Stimulated activated CD8-positive, alpha-beta memory T cell treated with anti-CD3 and anti-CD28 coated beads, Interleukin-4, amount 100 ng/mL, for 1 hour (primary cell): ENCODE measurements at places on chromosomes 5 and 9.

GRCh38 chr9:94706922-94707321, 19.6 kb upstream of the AOPEP start:
- no peak for DNase-seq

DNA sequence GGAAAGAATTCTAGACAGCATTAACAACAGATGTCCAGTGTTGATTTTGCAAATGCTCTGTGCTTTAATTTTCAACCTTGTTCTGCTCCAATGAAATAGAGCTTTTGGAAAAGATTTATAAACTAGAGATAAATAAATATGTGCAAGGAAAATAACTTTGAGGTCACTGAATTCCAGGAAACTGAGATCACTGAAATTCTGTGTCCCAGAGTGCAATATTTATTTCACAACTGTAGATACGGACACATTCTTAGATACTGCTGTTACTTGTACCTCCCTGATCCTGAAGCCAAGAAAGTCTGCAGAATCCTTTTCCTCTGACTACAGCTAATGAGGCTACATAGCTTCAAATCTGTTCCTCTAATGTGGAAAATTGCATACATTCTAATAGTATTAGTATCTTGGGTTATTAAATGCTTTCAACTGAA, 222.9 kb downstream of the DOCK8 start:
- no peak for DNase-seq

DNA sequence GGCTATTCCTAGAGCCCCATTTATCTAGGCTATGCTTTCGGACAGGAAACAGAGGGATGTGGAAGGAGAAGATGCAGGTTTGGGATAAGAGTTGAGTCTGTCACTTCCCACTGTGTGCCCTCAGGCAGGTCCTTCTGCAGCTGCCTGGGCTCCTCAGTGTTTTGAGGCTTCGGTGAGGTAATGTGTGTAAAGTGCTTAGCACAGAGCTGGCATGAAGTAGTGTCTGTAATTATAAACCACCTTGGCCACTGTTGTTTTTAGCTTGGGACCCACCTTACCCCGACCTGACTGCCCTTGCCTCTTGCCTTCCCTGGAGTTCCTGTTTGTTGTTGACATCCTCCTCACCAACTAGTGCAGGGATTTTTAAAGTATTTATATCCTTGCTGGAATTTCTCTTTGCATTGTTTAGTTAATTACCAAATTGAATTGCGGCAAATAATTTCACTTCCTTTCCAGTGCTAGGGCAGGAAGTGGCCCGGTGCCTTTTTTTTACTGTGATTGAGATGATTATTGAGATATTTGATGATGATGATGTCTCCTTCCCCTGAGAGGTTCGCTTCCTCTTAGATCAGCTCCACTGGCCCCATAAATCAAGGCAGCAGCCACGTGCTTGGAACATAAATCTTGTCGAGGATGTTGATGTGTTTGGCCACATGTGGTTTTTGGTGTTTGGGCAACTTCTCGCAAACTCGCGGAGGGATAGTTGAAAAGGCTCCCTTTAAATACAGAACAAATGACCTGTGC, 38.3 kb upstream of the DAB2IP start:
- no peak for DNase-seq

GRCh38 chr5:170694911-170695310, 88.6 kb upstream of the GABRP start:
- no peak for DNase-seq

- DNase-seq, result no peak
Measured at GRCh38 chr5:134453016-134453415, 41.3 kb upstream of the CDKN2AIPNL start.

DNA sequence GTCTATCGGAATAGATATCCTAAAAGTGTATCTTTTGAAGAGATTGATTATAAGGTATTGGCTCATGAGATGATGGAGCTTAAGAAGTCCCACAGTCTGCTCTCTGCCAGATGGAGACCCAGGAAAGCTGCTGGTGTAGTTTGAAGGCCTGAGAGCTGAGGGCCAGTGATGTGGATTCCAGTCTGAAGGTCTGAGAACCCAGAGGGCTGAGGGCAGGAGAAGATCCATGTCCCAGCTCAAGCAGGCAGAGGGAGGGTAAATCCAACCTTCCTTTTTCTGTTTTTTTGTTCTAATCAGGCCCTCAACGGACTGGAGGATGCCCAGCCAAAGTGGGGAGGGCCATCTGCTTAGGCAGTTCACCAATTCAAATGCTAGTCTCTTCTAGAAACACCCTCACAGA, 11.0 kb upstream of the ABL1 start:
- no peak for DNase-seq

DNA sequence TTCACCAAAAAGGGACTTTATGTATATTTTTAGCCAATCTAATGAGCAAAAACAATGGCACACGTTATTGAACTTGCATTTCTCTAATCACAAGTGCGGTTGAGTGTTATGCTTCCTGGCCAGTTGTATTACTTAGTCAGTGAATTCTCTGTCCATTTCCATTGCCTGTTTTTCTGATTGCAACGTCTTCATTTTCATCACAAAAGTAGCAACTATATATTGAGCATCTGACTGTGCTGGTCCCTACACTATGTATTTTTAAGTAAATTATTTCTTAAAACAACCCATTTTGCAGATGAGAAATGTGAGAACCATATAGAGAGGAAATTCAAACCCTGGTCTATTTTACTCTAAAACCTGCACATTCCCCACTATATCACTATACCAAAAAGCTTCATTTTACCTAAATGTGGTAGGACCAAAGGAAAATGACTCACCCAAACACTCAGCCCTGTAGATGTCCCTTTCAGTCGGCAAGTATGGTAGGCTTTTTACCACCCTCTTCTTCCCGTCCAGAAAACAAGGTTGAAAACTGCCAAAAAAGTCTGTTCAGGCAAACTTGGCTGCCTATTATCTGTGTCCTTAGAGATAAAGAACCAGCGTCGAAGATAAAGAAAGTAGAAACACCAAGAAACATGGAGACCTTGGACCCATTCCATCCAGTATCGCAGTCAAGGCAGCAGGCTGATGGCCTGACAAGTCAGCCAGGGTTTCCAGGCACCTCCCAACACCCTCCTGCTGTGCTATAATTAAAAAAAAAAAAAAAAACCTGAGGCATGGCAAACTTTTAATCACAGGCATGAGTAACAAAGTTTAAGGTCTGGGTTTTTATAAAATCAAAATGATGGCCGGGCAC, 18.8 kb upstream of the FAM13B start:
- no peak for DNase-seq

DNA sequence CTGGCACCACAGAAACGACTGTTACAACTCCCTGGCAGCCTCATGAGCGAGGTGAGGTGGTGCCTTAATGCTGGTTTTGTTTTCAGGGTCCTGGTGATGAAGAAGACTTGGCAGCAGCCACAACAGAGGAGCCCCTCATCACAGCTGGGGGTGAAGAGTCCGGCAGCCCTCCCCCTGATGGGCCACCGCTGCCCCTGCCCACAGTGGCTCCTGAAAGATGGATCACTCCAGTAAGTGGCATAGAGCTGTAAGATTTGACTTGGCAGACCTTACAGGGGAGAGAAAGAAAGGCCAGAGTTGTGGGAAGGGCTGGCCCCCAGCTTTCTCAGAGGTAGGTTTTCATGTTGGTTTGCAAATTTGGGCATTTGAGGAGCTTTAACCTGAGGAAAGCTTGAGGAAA, 72.2 kb downstream of the COL15A1 start:
- no peak for DNase-seq

- no peak for DNase-seq
Measured at GRCh38 chr5:44278469-44278868, 110.8 kb downstream of the FGF10 start.

- no peak for DNase-seq
Measured at GRCh38 chr5:142450419-142450818, 125.6 kb upstream of the SPRY4 start.

- no peak for DNase-seq
Measured at GRCh38 chr9:68975365-68976043, 38.4 kb downstream of the PRKACG start.

- DNase-seq, result no peak
Measured at GRCh38 chr9:107105784-107106183, 177.3 kb upstream of the RAD23B start.

- no peak for DNase-seq
Measured at GRCh38 chr9:112751056-112751795, 666 bp downstream of the SNX30 start.

DNA sequence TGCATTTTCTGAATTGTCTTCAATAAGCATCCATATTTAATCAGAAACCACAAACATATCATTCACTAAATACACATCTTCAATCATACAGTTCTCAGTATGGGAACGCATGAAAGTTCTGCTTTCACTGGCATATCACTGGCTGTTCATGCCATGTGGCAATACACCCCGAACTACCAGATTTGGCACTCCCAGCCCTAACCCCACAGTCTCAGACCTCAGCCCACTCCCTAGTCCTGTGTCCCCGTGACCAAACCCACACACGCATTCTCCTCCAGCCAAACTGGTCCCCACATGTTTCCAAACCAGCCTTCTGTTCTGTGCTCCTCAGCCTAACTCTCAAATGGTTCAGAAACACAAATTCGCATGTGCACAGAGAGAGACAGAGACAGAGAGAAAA, 20.6 kb downstream of the KCNMB1 start:
- no peak for DNase-seq

- no peak for DNase-seq
Measured at GRCh38 chr5:138844125-138844461, 31.0 kb downstream of the LRRTM2 start.

DNA sequence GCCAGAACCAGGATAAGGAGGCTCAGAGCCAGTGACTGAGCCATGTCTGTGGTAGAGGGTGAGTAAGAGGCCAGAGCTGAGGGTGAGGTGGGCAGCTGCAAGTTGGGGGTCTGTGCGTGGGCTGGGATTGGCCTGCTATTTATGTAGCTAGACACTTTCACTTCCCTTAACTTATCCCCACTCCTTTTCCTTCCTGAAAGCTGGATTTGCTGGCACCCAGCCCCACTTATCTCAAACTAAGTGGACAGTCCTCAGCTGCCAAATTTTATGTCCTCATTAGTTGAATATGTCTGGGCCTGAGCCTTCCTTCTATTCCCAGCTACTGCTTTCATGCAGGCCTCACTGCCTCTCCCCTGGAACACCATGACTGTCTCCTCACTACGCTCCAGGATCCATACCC, at the start of gene CCL21:
Gene CCL21 (minus strand): TSS at position 114 of the 400 bp plus-strand sequence. CDS start 70 bp downstream, at position 44.
- no peak for DNase-seq

DNA sequence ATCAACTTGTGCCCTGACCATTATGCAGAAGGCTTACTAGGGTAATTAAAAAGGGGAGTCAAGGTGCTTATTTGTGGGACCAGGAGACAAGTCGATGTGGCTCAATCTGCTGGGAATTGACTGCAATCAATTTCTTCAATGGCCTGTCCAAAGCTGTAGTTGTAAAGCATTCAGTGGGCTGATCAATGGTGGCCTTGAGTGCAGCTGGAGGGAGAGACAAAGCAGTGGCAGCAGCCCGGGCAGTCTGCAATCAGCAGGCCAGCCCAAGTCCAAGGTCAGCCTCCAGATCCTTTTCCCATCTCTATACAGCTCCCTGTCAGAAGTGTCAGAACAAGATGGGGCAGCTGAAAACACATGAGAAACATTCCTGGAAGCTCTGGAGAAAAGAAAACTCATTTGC, 51.0 kb upstream of the BRINP1 start:
- no peak for DNase-seq

DNA sequence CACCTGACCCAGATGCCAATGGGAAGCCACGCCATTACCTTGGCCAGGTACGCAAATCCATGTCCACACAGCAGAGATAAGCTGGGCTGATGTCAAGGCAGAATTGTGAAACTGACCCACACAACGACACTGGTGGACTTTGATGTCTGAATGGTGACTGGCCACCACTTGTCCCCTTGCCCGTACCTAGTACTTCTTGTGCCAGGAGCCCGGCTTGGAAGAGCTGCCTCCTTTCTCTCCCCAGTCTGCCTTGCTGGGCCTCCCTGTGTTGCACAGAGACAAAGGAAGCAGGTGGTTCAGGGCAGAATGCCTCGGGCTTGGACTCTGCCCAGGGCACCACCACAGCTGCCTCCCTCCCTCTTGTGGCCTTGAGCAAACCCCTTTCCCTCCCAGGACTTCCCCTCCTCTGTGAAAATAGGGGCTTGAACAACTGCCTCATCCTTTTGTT, 23.3 kb downstream of the PTGES2 start:
- no peak for DNase-seq

GRCh38 chr5:107639990-107640389, 30.7 kb downstream of the EFNA5 start:
- DNase-seq, result no peak

DNA sequence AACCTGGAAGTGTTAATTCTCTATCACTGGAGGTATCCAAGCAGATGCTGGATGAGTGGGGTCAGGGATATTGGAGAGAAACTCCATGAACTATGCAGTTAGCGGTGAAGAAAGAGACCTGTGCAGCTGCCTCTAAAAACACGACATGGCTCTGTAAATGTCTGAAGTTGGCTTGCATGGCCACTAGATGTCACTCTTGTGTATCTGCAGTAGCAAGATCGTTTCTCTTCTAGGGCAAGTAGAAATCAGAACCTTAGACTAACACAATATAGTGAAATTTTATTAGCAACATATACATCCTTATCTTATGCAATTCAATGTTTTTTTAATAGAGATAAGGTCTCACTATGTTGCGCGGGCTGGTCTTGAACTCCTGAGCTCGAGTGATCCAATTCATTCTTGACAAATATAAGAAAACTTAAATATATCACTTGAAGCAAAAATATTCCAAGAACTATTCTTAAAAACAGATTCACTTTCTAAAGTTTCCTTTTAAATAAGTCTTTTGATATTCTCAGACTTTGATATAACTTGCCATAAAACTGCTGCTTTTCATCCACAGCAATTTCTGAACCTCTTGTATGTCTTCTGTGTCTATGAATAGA, 2.9 kb downstream of the OR2S2 start:
- no peak for DNase-seq

GRCh38 chr9:112048924-112049691, 126.0 kb downstream of the SUSD1 start:
- DNase-seq, result no peak

GRCh38 chr5:158458086-158458485, 599.1 kb upstream of the CLINT1 start:
- no peak for DNase-seq

DNA sequence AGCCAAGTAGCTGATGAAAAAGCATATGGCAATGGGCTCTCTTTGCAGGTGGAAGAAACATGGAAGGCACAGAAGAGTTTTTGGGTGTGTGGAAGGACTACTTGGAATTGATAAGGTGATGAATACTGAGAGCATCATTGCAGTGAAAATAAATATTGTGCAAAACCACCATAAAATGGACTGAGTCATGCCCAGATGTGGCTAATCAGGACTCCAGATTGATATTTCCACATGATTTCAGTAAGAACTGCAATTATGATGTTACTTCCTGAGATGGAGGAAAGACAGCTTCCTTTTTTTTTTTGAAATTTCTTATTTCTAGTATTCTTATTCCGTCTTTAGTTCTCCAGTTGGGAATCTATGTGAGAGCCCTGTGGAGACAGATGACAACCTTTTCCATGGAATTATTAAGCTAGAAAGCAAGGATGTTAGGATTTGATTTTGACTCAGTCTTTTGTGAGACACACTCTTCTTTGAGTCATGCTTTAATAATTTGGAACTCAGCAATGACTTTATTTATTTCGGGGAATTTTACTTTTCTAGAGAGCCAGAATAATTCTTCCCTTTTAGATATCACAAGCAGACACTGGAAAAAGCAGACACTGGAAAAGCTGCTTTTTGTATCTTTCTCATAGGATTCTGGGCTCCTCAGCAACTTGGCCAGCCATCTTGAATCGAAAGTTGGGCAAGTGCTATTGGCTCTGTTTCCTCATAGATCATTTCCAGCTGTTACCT, 94.2 kb upstream of the VCAN start:
- DNase-seq, result no peak
